ENCODE measurements at places on chromosomes 13 and 19.

- no peak for DNase-seq
These were observed 137.2 kb downstream of the MZT1 start for GRCh38 chr13:72590091-72590740.

- DNase-seq: no peak
These were observed 14.5 kb downstream of the ZNF708 start for GRCh38 chr19:21314676-21315075.

- DNase-seq: no peak
These were observed 13.9 kb upstream of the MKNK2 start for GRCh38 chr19:2064788-2065524.

DNA sequence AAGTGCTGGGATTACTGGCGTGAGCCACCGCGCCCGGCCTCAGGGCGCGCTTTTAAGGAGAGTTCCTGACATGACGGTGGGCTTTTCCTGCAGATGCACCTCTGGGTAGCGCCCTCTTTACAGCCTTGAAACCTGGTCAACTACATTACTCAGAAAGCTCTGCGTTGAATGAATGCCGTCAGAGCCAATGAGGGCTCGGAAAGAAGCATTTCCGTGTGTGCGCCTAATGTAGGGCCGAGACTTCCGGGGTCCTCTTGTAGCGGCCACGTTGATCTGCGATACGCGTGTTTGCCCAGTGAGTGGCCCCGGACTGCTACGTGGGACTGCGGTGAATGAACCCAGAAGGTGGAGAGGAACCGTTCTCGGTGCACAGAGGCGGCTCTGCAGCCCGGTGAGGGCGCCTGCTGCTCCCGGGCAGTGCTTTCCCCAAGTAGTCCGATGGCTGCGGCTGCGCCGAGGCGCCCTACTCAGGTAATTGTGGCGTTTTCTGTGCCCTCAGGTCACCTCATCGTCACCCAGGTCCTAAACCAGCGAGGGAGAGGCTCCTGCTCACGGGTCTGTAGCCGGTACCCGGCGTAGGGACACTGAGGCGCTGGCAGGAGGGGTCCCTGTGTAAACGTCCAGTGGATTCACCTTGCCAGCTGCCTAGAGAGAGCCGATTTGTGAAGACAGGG lies 4.9 kb upstream of the ZNF552 start:
- DNase-seq: peak; percentile 97

DNA sequence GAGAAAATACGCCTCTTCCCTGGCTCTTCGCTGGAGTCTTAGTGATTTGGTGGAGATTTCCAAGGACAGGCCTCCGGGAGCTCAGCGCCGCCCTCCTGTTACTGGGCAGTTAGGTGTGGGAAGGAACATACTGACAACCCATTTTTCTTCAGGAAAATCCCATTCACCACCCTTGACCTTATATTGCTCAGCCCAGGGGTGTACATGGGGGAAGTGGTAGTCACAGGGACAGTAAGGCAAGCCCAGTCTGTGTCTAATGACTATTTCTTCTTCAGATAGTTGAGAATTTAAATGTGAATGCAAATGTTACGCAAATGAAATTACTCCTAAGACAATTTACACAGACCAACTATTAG lies 119.4 kb downstream of the UQCRFS1 start:
- no peak for DNase-seq

GRCh38 chr13:114279146-114279545 lies 2.3 kb upstream of the UPF3A start:
- DNase-seq: peak; percentile 26

DNA sequence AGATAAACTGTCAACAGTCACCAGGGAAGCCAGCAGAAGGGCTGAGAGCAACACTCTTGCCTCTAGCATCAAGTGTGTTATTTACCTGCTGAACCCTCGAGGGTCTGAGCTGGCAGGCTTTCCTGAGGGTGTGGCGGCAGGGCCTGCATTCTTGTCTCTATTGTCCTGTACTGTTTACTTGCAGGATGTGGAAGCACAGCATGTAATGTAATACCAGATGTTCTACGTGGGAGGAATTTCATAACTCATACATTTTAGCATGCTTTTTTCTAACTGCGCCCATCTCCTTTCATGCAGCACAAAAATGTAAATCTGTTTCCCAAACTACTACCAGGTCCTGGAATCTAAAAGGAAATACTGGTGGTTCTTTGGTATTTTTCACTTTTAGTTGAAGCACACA lies 153.1 kb downstream of the RGCC start:
- DNase-seq: no peak

DNA sequence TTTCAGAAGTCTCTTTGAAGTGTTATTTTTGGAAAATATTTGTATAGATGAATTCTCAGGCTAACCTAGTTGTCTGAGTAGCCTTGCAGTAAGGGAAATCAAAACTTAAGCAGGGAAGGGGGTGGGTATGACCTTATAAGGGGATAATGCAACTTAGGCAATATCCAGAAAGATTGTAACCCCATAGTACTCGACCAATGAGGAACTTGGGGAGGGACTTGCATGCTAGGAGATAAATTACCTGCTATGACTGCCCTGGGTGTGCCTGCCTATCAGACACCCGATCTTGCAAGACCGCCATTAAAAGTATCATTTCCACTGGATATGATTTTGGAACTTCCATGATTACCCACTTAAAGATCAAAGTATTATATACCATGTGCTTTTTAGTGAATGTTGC lies 23.0 kb upstream of the RFXAP start:
- no peak for DNase-seq

GRCh38 chr19:3369337-3370213 lies 3.2 kb downstream of the NFIC start:
- no peak for DNase-seq

DNA sequence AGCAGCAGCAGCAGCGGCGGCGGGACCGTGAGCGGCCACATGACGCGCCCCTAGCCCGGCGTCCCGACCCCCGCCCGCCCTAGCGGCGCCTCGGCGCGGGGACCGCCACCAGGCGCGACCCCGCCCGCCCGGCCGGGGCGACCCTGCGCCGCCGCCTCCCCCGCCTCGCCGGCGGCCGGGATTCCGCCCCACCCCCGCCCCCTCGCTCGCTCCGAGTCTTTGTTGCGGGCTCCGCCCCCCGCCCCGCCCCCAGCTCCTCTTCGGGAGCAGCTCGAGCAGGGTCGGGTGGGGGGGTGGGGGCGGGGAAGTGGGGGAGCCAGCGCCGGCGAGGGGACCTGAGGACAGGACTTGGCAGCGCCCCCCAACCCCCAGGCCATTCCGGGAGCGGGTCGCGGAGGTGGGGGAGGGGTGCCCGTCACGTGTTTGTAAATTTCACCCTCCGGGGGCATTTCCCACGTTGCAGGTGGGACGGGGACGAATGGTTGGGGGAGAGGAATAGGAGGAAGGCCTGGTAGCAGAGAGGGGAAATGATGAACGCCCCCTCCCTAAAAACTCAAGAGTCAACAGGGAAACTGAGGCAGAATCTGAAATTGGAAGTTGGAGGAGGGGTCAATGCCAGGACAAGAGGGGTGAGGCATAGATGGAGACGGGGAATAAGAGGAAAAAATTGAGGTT lies at the start of gene OLFM2:
Gene OLFM2 (minus strand): TSS at position 190 of the 675 bp plus-strand sequence. CDS start 149 bp downstream, at position 41.
- DNase-seq: peak; percentile 7

- DNase-seq: no peak
These were observed 47.9 kb upstream of the C13orf42 start for GRCh38 chr13:51158880-51159518.

DNA sequence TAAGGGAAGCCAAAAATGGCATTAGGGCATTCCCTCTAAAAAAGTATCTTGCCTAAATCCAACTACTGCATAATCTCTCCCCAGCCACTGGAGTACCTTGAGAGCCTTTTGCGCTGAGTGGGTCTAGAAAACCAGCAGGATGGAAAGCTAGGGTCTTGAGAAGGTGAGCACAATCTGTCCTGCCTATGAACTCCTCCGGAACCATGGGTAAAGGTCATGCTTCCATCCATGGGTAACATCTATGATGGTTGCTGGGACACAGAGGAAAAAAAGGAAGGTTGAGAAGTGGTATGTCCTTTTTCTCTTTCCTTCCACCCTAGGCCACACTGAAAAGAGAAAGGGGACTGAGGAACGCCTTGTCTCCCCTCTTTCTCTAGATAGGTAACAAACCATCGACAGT lies 52.4 kb downstream of the ZNF676 start:
- DNase-seq: peak; percentile 15

GRCh38 chr13:110286833-110287819 lies 19.8 kb downstream of the COL4A1 start:
- DNase-seq: no peak

DNA sequence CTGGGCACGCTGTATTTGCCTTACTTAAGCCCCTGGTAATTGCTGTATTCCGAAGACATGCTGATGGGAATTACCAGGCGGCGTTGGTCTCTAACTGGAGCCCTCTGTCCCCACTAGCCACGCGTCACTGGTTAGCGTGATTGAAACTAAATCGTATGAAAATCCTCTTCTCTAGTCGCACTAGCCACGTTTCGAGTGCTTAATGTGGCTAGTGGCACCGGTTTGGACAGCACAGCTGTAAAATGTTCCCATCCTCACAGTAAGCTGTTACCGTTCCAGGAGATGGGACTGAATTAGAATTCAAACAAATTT lies 676 bp downstream of the BRCA2 start:
- DNase-seq: no peak

- no peak for DNase-seq
These were observed 159.5 kb downstream of the OLFM4 start for GRCh38 chr13:53188120-53188519.

GRCh38 chr13:104301171-104301975 lies 1235.2 kb upstream of the SLC10A2 start:
- DNase-seq: no peak

DNA sequence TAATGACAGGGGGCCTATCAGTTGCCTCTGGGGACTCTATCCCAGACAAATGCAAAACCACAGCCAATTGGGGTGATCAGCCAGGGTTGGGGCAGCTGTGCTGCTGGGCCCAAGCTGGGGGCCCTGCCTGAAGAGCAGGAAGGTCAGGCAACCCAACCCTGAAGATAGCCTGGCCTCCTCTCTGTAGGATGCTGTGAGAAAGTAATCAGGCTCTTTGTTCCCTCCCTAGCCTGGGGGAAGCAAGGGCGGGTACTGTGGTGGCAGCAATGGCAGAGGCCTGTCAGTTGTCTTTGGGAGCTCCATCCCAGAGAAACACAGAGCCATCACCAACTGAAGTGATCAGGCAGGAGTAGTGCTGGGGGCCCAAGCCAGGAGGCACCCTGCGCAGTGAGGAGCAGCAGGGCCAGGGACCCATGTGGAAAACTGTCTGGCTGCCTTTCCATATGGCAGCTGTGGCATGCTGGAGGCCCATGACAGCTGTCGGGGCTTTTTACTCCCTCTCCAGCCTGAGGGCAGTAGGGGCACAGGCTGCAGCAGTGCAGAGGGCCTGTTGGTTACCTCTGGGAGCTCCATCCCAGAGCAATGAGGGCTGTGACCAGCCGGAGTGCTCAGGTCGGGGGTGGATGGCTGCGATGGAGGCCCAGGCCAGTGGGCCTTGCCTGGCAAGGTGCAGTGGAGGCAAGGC lies 73.6 kb upstream of the ATP12A start:
- DNase-seq: no peak

Measured in hematopoietic multipotent progenitor cell treated with erythropoietin and hydrocortisone succinate and interleukin-3 and kit ligand, for 6 days (in vitro differentiated cells).